ENCODE measurements at places on chromosomes 12 and 14. TPM values are rescaled to one million over a fixed set of nuclear protein-coding genes. Genes with fewer than 3 reads are reported as not detected.

OVCH1 gene
- polyA plus RNA-seq: not detected

SRSF5 gene
- polyA plus RNA-seq: 656 TPM

DNA sequence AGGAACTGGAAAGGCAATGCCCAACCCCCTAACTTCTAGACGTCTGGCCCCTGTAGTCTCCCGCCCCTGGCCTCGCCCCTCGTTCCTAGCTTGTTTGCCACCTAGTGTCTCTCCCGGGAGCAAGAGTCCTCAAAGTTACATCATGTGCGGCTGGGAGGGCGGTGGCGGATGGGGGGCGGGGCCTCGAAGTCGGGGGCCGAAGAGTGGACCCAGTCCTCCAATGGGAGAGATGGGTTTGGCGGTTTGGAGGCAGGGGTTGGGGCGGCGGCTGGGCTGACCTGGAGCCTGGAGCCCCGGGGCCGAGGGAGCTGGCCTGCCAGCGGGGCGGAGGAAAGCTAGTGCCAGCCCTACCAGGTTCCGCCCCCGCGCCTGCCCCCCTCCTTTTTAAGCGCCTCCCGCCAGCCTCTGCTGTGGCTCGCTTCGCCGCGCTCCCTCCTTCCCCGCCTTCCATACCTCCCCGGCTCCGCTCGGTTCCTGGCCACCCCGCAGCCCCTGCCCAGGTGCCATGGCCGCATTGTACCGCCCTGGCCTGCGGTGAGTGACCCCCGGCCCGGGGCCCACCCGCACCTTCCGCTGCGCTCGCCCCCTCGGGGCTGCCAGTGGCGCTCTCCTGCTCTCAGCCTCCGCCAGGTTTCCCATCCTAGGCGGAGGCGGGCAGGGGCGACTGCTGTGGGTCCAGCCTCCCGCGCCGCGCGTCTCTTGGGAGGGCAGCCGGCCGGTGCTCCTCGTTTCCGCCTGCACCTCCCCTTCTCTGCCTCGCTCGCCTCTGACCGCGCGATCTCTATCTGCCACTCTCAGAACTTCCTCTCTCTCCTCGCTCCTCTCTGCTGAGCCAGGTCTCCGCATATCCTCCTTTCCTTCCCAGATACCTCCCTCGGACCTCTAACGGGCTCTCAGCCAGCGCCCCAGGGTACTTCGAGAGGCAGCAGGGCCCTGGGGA is at the start of gene PCK2:
Gene PCK2, plus strand, starts transcription at position 411 of the 940 bp plus-strand sequence. Its CDS starts 95 bp downstream, at position 506.
- DNase-seq: peak; percentile 94

GRCh38 chr14:99772371-99773283 is 20.6 kb upstream of the EML1 start:
- no peak for DNase-seq

DNA sequence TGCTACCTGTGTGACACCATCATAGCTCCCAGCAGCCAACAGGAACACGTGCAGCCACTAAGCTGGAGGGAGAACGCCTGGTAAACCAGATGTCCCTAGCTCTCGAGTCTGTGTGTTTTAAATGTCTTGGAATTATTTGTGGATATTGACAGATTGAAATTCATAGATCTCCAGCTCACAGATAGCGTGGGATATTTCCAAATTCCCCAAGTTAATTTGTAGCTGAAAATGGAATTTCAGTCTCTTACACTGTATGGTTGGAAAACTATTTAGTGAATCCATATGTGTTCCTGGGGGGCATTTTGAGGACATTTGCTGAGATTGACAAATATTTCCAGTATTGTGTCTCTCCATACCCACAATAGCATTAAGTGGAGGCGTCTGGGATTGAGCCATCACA is 618.6 kb upstream of the TMEM132C start:
- DNase-seq: no peak

DNA sequence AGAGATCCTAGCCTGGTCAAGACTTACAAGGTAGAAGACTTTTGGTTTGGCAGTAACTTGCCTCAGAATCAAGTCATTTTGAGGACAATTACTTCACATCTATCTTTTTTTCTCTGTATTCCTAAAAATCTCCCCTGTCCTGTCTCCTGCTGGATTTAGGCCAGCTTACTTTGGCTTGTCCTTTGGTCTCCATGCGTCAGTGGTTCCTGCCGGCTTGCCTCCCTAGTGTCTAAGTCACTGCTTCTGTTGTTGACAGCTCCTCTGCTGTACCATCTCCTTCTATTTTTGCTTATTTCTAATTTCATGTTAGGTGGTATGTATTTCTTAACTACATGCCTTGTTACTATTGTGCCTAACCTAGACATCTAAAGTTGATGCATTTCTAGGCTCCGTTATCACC is 39.7 kb upstream of the FBLN5 start:
- DNase-seq: no peak

DNA sequence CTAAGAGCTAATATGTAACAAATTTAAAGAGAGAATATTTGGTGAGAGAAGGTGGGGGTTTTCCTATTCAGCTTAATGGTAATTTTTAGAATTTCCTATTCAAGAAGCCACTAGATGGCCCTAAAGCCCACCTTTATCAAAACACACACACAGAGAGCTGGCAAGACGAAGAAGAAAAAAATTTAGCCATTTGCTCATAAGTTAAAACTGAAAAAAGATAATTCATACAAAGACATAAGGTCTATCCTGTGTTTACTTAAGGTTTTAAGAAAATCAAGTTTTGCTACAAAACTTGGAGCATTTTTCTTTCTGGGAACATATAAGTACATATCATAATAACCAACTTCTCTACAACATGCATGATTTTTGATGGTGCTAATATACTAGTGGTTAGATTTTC is 46.8 kb upstream of the PCED1B start:
- DNase-seq: no peak

DNA sequence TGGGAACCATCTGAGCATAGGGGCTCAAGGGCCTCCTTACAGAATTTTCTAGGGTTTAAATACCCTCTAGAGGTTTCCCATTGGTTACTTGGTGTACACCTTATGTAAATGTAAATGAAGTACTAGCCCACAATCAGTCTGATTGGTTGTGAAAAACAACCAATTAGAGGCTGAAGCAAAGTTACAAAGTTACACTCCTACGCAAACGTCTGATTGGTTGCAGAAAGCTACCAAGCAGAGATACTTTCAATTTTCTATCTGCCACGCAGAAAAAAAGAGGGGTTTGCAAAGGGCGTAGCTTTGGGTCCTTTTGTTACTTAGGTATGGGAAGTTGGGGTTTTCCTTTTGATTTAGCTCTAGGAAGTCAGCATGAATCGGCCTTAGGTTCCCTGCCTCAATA is 1.8 kb upstream of the TMEM19 start:
- no peak for DNase-seq

- DNase-seq: no peak
Observed at GRCh38 chr12:6088921-6089747, 35.3 kb downstream of the VWF start.

DNA sequence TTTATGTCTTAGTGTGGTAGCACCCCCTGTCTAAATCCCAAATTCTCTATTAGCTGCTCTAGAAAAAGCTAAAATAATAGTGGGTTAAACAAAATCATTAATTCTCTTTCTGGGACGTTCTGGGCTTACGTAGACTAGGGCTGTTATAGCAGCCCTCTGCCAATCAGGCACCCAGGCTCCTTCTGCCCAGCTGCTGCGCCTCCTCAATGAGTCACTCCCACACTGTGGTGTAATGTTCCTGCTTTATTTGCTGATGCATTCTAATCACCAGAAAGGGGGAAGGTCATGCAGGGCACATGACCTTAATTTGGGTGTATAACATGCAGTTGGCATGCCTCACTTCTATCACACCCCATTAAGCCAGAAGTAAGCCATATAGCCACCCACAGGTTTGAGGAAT is 294.5 kb downstream of the GALC start:
- DNase-seq: no peak

DNA sequence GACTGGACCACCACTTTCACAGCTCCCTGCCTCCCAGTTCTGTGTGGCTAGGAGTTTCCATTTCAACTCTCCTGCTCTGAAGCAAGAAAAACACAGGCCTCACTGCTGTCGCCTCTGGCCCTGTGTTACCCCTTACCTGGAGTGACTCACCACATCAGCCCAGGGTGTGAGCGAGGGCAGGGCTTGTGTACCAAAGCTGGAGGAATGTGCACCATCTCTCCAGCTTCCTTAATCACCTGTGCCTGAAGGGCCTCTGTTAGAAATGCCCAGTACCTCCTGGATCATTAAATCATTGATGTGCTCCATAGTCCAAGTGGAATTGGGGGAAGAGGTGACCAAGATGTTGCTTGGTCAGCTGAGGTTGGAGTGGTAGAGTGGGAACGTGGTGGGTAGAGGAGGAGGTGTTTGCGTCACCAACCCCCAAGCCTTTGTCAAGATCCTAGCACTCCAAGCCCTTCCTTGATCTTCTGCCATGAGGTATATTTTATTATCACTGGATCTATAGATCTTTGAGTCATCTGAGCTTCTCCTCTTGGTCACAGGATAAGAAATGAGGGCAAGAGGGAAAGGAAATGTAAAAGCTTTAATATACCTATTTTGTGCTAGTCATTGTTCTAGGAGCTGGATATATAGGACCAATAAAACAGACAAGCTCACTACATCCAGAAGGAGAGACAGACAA is 51.3 kb downstream of the SSPN start:
- no peak for DNase-seq

- no peak for DNase-seq
Observed at GRCh38 chr14:89767131-89767530, 187.4 kb downstream of the EFCAB11 start.

RCOR1 gene
- polyA plus RNA-seq: 65.5 TPM

Measured in left lung (tissue), 14 donors.